EH (cell line): ENCODE measurements at places on chromosomes 11 and 22.

GRCh38 chr11:90874986-90875385 lies 652.1 kb upstream of the CHORDC1 start:
- DNase-seq: no peak

- DNase-seq: no peak
These were observed 23.3 kb upstream of the EIF3D start for GRCh38 chr22:36552289-36552688.

DNA sequence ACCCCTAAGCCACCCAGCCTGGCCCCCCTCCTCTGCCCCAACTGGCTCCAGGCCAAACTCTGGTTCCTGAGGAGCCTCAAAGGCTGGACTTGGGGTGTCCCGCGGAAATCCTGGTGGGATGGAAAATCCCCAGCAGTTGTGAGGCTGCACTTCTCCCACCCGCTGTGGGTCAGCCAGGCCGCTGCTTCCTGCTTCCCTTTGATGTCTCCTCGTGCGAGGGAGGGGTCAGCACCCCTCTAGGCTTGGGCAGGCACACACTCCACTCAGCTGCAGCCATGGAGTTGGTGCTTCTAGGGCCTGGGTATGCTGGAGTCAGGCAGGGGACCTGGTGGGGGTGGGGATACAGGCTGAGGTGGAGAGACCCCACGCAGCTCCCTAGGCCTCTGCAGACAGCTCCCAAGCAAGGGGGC lies 12.0 kb downstream of the KCNQ1OT1 start:
- DNase-seq: no peak

- no peak for DNase-seq
These were observed 31.4 kb downstream of the PAK1 start for GRCh38 chr11:77442394-77443053.

DNA sequence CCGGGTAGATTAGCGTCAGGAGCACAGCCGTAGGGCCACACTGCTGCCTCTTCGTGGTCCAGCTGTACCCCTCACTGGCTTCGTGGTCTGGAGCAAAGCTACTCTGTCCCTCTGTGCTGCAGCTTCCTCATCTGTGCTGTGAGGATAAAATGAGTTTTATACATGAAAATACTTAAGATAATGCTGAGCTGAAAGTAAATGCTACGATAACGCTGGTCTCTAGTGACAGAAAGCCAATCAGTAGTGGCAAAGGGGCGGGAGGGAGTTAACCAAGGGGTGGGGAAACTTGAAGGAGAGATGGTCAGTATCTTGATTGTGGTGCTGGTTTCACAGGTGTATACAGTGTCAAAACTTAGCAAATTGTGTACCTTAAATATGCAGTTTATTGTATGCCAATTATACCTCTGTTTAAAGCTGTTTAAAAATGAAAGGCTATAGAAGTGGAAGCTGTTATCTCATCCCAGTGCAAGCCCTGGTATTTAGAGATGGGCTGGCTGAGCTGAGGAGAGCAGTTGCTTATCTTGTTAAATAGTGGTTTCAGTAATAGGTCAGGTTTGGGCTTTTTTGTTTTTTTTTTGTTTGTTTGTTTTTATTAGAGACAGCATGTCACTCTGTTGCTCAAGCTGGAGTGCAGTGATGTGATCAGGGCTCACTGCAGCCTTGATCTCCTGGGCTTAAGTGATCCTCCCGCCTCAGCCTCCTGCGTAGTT lies 36.7 kb downstream of the ACO2 start:
- DNase-seq: no peak

DNA sequence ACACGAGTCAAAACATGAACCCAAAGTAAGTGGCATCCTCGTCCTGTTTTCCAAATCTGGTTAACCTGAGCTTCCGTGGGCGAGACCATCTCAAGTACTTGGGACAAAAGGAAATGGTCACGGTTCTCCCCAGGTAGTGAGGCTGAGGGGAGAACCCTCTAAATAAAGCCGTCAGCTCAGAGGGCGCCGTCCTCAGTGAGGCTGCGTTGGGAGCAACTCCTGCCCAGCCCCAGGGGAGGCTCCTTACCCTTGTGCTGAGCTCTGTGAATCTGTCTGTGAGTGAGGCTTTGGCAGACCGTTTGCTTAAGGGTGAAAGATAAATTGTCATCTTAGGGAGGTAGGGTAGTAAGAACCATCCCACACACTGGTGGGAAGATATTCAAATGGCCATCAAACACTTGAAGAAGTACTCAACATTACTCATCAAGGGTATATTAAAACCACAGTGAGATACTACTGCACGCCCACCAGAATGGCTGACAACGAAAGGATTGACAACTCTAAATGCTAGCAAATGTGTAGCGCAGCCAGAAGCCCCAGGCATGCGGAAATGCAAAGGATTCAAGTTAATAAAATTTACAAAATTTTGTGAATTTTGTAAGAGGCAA lies 321.0 kb downstream of the TBC1D22A start:
- DNase-seq: no peak

- no peak for DNase-seq
These were observed 12.3 kb downstream of the KIAA0930 start for GRCh38 chr22:45228401-45228754.

DNA sequence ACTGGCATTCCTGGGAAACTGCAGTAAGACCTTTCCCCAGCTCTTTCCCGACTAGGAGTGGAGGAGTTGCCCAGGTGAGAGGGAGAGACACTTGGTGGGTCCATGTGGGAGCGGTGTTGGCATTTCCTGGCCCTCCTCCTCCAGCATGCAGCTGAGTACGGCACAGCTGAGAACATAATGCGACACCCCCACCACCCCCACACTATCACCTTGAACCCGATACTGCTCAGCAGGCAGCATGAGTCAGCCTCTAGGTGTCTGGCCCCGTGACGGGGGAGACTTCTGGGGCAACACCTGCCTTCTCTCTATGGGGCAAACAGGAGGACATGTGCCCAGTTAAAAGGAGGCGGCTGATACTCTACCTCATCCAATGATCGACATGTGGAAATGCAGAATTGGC lies 64.4 kb downstream of the PKNOX2 start:
- no peak for DNase-seq

- DNase-seq: peak; percentile 23
These were observed at the start of gene OR51E2 for GRCh38 chr11:4697585-4697984. TSS of gene OR51E2 (minus strand) at chr11:4697853. CDS start at chr11:4682711, 15,142 bp downstream.

GRCh38 chr11:5547982-5548381 lies 358 bp downstream of the OR52H1 start:
- DNase-seq: no peak
